ENCODE measurements at places on chromosomes 5 and 9. TPM values are rescaled to one million over a fixed set of nuclear protein-coding genes. Genes with fewer than 3 reads are reported as not detected.

The MLANA gene
- total RNA-seq, result not detected

DNA sequence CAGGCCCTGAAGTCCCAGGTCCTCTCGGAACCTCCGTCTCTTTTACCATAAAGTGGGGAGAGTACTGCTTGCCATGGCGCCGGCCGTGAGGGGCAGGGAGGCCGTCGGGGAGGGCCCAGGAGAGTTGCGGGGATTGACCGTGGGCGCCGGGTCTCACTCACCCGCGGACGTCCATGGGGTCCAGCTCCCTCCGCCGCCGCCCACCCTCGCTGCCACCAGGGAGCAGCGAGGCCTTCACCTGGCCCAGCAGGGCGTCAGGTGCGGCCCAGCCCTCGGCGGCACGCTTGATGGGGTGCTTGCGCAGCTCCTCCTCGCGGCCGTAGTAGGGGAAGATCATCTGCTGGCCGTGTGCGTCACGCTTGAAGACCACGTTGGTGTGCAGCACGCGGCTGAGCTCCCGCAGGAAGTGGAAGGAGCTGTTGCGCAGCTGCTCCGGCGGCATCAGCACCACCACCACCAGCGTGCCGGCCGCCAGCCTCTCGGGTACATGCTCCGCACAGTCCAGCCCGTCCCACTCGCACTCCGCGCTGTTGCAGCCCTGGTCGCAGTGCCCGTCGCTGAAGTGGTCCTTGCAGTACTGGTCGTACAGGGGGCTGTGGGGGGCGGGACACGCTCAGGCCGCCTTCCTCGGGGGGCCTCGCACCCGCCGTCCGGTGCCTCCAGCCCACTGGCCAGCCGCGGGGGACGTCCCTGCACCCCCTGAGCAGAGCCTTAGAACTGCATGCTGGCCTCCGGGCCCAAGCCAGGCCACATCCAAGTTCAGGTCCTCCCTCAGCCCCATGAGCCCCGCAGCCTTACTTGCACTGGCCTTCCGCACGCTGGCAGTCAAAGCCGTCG is 21.9 kb upstream of the SEC16A start:
- no peak for DNase-seq

DNA sequence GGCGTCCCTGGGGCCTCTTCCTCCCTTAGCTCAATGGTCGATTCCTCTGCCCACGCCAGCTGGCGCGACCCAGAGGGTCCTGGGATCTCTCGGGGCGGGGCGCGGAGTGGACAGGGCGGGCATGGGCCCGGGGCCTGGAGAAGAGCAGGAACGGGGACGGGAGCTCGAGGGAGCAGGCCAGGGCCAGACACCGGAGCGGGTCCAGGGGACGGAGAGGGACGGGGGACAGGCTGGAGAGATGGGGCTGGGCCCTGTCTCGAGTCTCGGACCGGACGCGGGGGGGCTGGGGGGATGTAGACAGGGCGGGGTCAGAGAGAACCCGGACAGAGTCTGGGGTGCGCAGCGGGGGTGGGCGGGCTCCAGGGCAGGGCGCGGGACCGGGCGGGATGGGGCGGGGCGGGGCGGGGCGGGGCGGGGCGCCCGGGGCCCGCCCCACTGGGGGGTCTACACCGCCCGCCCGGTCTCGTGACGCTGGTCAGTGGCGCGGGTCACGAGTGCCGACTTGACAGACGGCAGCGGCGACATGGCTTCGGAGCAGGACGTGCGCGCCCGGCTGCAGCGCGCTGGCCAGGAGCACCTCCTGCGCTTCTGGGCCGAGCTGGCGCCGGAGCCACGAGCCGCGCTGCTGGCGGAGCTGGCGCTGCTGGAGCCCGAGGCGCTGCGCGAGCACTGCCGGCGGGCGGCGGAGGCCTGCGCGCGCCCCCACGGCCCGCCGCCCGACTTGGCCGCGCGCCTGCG is at the start of gene UAP1L1:
TSS of gene UAP1L1 (plus strand) at position 508 of the 738 bp plus-strand sequence. CDS start at position 524, 16 bp downstream.
- DNase-seq, result peak; percentile 85

DNA sequence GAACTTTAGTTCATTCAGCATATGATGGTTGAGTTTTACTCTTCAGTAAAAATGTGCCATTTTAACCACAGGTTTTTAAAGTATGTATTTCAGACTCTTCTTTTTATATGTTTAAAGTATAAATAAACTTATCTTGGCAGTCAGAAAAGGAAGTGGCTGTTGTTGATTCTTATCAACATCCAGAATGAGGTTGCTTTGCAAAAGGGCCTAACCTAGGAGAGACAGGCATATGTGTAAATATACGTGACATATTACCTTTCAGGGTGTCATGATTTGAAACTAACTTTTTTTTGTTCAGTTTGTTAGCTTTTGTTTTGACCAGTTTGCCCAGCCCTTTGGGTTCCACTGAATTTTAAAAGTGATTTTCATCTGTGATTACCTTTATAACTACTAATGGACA is 7.4 kb downstream of the SMARCA2 start:
- DNase-seq, result no peak

DNA sequence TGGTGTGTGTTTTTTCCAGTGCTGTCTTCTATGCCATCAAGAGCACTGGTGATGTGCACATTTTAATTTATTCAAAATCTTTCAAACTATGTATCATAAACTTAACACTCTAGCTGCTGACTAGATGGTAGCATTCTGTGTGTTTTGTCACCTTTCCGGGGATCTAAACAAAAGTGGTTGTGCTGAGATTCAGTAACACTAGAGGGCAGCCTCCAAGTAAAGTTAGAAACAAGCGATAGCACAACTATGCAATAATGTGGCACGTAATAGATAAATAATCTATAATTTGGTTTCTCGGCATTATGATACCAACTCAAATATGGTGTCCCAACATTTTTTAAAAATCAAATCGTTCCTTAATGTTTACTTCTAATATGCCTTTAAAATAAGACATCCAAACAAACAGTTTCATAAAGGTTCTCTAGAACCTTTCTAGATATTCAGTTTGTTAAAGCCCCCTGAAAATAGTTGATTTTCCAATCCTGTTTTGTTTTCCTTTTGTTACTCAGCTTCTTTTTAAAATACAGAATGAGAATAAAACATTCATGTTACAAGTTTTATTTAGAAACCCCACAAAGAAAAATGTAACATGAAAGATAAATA is 16.9 kb downstream of the SEMA6A start:
- DNase-seq, result no peak

DNA sequence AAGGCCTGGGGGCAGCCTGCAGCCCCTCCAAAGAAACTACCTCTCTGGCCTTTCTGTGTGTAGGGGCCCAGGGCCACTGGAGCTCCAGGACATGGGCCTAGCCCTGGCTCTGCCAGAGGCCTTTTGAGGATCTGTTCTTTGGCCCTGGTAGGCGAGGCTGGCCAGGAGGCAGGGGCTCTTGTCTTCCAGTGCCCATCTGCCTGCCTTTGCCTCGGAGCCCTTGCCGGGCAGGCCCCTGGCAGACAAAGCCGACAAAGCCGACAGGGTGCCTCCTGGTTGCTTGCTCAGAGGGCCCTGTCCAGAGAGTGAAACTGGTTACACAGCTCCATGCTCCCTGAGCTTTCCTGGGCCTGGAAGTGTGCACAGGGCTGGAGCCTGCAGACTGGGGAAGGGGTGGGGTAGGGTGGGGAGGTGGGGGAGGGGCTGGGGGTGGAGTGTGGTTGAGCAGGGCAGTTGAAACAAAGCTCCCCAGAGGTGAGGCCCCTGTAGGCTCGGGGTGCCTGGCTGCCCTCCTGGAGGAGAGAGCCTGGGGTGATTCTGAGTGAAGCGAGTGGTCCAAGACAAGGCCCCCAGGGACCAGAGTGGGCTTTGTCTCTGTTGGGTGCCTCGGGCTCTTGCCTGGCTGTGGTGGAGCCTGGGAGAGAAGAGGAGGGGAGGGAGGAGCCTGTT is 29.3 kb downstream of the PTPA start:
- DNase-seq, result peak; percentile 52

DNA sequence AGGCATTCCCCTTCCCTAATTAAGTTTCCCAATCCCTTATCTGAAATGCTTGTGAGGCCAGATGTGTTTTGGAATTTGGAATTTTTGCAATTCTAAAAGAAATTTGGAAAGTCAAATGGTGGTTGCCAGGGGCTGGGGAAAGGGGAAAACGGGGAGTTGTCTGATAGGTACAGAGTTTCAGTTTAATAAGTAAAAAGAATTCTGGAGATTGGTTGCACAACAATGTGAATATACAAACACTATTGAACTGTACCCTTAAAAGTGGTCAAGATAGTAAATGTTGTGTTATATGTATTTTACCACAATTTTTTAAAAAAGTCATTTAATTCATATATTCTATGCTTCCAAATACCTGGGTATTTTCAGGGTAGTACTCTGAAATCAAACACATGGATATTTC is 154.5 kb downstream of the ADAMTS12 start:
- DNase-seq, result no peak

DNA sequence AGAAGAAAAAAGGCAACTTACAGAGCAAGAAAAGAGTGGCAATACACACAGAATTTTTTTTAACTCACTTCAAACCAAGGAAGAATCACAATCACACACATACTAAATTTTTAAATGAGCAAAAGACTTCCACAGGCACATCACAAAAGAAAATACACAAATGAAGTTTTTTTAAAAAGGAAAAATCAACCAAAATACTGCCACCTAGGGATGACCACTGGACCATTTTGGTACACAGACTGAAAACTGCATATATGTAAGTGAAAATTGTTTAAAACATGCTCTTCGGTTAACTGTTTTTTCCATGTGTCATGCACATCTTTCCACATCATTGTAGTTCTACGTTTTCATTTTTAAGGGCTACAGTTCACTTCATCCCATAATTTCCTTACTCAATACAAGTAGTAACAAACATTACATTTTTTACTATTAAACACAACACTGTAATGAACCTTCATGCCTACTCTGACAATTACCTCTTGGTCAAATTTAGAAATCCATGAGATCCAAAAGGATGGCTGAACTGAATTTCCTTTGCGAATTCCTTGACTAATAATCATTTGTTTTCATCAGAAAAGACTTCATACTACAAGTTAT is 79.0 kb downstream of the FBXW11 start:
- DNase-seq, result no peak

The CDO1 gene
- 6.8 TPM for total RNA-seq

DNA sequence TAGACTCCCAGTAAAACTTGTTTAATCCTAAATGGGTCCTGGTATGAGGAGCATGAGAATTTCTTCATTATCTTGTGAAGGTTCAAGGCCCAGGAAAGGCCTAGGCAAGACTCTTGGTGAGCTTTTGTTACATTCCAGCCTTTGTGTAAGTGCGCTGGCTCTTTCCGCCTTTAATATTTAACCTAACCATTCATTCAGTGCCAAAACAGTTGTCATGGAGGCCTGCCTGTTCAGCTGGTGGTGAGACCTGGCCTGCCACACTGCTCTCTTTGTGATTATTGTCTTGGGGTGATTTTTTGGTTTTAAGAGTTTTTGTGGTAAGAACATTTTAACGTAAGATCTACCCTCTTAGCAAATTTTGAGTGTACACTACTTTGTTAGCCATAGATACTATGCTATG is 127.5 kb upstream of the WWC1 start:
- DNase-seq, result no peak

- DNase-seq, result no peak
Observed at GRCh38 chr5:55638455-55638854, 73.7 kb downstream of the SLC38A9 start.

- no peak for DNase-seq
Observed at GRCh38 chr5:150153957-150154617, 1.6 kb downstream of the PDGFRB start.

The ATP6V1G1 gene
- total RNA-seq, result 81.1 TPM

DNA sequence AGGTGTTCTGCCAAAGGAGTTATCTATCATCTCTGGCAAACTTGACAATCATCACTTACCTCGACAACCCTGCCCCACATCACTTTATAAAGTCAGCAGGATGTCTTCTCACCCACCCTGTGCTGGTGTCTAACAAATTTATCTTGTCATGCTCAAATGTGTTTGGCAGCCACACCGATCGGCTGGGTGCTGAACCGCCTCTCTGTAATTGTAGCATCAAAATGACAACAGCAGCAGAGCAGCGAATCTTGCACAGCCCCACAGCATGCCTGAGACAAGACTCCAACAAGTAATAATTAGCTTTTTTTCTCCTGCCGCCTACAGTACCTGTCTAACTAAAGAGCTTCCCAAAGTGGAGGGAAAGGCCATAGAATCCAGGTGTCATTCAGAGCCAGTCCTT is 176.2 kb downstream of the NR3C1 start:
- no peak for DNase-seq

The RAPGEF6 gene
- total RNA-seq, result 9.6 TPM

The HTR4 gene
- 0.99 TPM for total RNA-seq

The MYMK gene
- not detected for total RNA-seq

The IFNE gene
- not detected for total RNA-seq

DNA sequence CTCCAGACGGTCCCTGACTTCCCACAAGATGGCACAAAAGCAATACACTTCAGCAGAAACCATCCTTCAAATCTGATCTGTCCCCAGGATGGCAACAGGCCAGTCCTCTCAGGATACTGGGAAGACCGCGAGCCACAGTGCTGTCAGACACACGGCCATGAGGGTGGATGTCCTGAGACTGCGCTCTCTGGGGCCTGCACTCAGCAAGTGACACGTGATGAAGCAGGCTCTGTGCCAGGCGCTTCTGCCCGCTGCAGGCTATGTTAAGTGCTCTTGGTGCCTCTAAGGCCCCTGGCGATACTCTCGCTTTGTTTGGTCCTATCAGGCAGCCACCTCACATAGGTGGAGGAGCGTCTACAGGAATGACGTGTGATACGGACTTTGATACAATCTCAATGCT is 7.1 kb downstream of the BRD9 start:
- peak; percentile 83 for DNase-seq
